ENCODE measurements at places on chromosomes 4 and X.

- no peak for DNase-seq
Measured at GRCh38 chrX:2224597-2225235, 276.1 kb downstream of the DHRSX start.

- DNase-seq = no peak
Measured at GRCh38 chr4:73770917-73771316, 30.5 kb downstream of the CXCL8 start.

GRCh38 chr4:175947117-175947722 is 118.4 kb upstream of the WDR17 start:
- no peak for DNase-seq

- DNase-seq = no peak
Measured at GRCh38 chrX:7025471-7025870, 122.0 kb upstream of the STS start.

- no peak for DNase-seq
Measured at GRCh38 chr4:87875191-87875590, 42.4 kb downstream of the MEPE start.

DNA sequence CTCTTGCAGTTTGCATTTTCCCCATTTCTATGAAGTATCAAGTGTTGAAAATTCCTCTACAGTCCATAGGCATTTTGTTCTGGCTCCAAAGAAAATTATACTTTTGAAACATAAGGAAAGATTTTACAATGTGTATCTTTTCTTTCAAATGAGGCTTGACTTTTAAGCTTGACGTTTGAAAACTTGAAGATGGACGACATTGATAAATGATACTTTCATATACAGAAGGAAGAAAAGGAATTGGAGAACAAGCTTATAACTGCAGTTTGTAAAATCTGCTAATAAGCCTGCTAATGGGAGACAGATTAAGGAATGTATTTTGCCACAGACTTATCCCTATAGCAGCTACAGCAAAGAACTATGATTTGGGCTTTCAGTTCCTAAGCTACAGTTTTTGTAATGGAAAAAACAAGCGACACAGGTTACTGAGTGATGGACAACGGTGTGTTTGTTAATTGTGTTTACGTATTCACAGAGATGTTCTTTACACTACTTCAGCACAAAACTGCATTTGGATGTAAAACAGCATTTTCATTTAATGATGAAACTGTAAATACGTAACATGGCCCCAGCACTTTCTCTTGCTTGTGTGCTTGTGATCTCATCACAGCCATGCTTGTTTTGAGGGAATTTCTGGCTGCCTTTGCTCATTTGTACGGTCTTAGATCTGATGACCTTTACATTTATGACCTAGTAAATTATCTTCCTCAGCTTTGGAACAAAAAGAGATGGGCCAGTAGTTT is 83.2 kb upstream of the FAT1 start:
- no peak for DNase-seq
